ENCODE measurements at places on chromosomes 6 and 20. TPM values are rescaled to one million over a fixed set of nuclear protein-coding genes. Genes with fewer than 3 reads are reported as not detected.
A peak's percentile ranks its signal among the peaks of the same experiment; 100 is the strongest.

Gene TMEM181
- 12.5 TPM for total RNA-seq

Gene PMEPA1
- total RNA-seq, result 97.6 TPM

Gene HUS1B
- 0.17 TPM for total RNA-seq

Gene PPIL6
- total RNA-seq, result 3.5 TPM

Gene LRRN4
- total RNA-seq, result 21.3 TPM

Gene PNPLA1
- not detected for total RNA-seq

Gene GSTA2
- total RNA-seq, result not detected

Gene LGSN
- total RNA-seq, result not detected

Gene FOXA2
- total RNA-seq, result 2.3 TPM

Gene TSPO2
- not detected for total RNA-seq

Gene NKAIN4
- 5.0 TPM for total RNA-seq

GRCh38 chr20:19456595-19457395, 244.4 kb downstream of the SLC24A3 start:
- DNase-seq, result no peak

- DNase-seq, result peak; percentile 5
Measured at GRCh38 chr6:167501831-167502385, 177.0 kb downstream of the TTLL2 start.

GRCh38 chr6:33175436-33176069, 16.7 kb downstream of the COL11A2 start:
- no peak for DNase-seq

- no peak for DNase-seq
Measured at GRCh38 chr20:25686081-25687067, 10.3 kb downstream of the ZNF337 start.

DNA sequence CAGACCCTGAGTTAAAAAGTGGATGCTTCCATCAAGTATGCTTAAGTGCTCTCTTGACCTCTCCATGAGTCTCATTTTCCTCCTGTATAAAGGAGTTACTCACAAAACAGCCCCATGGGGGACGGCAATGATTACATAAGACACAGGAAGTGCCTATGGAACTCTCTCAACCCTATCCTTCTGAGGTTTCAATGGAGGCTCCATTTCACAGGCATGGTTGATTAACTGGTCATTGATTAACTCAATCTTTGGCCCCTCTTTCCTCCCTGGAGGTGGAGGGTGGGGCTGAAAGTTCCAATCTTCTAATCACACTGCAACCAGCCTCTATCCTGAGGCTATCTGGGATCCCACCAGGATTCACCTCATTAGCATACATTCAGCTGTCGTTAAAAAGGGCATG, 29.3 kb downstream of the CST8 start:
- DNase-seq, result peak; percentile 72

GRCh38 chr6:150231525-150231850, 88.6 kb downstream of the PPP1R14C start:
- no peak for DNase-seq

DNA sequence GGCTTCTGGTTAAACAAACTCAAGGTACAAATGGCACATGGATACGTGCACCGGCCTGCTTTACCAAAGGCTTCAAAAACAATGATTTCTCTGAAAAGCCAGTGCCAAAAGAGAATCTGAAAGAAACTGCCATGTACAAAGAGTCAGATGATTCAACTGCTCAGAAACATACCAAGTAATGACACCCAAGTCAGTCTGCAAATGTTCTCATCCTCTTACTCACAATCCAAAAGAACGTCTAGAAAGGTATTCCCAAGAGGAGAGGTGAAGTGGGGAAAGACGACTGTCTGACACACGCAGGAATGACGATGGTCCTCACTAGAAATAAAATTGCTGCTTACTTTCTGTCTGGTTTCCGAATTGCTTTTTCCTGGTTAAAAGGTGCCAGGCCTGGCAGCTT, 52.9 kb downstream of the NFATC2 start:
- no peak for DNase-seq

- DNase-seq, result peak; percentile 37
Measured at GRCh38 chr6:116624036-116624805, 7.9 kb downstream of the RSPH4A start.

DNA sequence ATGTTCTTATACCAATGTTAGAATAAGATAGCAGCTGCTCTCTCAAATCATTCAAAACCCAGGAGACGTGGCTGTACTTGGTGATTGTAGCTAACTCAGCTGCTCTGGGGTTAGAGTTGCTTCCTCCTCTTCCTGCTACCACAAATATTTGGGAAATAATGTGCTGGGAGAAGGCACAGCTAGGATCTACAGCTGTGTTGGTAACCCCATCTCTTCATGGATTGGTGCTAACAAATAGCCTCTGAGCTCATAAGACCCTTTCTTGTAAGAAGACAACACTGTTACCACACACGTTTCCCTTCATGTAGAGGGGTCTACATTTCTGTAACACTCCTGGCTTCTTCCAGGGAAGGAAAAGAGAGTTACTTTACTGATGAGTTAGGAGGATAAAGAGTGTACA, 911.0 kb upstream of the CITED2 start:
- no peak for DNase-seq

DNA sequence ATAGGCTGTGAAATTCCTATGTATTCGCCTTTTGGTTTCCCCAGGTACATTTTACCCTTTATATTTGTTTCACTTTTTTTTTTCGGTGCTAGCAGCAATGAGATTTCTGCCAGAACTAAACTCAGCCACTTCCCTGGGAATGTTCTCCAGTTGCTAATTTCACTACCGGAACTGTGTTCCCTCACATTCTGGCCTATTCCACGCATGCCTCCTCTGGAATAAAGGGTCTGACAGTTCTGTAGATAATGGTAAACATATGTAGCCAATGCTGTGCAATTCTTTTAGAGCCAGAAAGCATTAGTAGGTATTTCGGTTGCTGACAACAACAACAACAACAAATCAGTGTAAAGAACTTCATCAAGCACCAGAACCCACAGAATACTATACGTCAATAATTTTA, 96.1 kb upstream of the TBX18 start:
- no peak for DNase-seq

DNA sequence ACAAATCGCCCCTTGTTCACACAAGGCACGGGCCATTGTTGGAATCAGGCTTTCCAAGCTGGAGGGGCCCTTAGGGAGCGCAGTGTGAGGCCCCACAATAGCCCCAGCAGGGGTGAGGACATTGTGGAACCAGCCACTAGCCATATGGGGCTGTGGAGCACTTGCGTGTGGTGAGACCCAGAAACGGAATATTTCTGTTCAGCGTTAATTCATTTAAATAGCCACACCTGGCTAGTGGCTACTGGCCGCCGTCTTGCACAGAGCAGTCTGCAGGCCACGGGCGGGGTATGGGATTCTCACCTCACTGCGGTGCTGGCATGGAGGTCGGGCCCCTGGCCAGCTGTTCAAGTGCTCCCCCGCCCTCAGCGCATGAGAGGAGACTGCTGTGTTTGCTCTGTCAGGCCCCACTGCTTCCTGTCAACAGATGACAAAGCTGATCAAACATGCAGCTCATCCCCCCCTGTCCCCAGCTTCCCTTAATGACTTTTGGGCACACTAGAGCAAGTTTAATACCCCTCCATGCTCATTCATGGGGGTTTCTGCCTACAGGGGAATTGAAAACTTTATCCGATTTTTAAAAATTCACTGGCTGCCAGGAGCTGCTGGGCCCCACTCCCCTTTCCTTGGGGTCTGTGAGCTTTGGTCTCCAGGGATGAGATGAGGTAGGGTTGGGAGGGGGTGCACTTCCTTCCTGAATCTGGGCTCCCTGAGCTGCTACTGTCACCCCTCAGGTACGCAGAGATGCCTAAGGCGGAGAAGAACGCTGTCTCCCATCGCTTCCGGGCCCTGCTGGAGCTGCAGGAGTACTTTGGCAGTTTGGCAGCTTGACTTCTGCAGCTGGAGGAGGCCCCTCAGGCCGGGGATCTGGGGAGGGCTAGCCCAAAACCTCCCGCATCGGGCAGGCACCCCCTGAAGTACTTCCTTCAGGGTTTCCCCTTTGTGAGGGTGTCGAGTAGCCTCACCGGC, 13.6 kb downstream of the ITPA start:
- peak; percentile 85 for DNase-seq

DNA sequence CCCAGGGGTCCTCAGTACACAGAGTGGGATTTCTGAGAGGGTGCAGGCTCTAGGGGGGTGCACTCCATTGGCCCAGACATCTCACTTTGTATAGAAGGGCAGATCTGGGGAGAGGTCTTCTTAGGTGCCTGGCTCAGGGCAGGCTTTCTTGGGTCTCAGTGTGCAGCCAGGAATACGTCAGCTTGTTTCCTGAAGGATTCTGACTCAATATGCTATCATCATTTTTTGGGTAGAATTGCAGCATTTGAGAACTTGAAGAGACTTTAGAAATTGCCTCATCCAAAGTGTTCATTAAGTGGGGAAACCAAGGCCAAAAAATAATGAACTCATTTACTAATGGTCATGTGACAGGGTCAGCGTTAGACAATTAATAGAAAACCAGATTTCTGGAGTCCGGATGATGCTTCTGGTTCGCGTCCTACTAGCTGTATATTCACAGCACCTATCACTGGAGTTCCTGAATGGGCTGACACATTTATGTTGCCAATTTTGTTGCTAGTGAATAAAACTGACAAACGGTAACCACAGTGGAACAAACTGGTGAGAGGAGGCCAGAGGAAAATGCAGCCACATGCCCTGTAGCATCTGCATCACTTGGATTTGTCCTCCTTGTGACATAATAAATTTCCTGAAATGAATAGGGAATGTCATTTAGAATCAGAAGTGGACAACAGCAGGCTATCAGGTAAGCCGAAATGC, 238.9 kb downstream of the TBC1D7 start:
- no peak for DNase-seq

DNA sequence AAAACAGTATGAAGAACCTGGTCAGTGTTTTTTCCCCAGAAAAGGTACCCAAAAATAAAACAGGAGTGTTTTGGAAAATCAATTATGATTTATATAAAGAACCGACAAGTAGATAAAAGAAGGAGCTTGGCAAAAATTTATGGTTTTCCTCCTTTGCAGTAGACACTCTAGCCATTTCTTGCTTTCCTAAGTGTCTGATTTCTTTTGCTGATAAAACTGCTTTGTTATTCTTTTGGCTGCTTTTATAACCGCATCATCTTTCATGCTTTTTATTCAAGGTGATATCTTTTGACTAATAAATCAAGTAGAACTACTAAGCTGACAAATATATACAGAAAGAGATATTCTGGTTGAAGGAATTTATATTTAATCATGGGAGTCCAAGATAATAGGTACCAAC, 16.6 kb downstream of the ATG5 start:
- peak; percentile 42 for DNase-seq

- DNase-seq, result no peak
Measured at GRCh38 chr6:159038914-159039884, 5.6 kb downstream of the TAGAP start.

- peak; percentile 11 for DNase-seq
Measured at GRCh38 chr20:62449951-62450691, 22.8 kb upstream of the RBBP8NL start.

DNA sequence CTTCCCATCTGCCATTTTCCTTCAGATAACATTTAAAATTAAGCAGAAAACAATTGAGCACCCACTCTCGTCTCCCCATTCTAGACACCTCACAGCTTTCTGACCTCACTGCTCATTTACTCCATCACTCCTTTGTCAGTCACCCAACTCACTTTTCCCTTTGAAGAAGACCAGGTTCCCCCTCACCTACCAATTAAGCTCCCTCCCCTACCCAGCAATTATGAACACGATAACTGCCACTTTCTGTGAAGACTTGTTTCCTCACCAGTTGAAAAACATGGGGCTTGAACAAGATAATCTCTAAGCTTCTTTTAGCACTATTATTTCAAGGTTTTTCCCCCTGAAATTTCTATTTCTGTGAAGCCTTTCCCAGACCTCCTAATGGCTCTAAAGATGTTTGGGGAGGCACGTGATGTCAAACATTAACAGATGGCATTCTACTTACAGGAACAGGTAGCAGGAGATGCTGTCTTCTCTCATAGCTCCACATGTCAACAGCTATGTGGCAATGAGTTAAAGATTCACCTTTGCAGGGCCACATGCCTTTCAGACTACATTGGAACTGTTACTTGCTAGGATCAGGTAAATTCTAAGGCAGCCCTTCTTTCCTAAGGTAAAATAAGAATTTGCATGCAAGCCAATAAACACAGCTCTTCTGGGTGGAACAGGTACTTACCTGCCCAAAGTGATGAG, 24.8 kb upstream of the SLA2 start:
- DNase-seq, result no peak

- no peak for DNase-seq
Measured at GRCh38 chr20:58923117-58923712, 57.8 kb upstream of the NELFCD start.

GRCh38 chr6:131825946-131826345, 18.1 kb downstream of the ENPP1 start:
- no peak for DNase-seq

DNA sequence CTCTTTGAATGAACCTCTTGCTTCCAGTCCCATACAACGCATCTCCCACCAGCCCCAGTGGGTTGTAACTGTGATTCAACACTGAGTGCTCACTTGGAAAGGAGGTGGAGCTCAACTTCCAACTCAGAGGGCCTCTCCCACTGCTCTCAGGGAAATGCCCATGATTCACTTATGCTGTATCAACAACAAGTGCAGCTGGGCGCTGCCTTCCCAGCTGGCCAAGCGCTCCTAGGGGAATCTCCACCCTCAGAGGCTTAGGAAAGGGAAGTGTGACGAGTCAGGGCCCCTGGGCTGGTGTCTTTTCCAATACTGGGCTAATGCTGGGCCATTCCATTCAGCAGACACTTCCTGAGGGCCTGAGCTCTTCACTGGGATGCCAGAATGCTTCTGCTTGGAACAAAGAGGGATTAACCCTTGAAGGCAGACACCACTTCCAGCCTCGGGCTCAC, 8.1 kb upstream of the OCSTAMP start:
- DNase-seq, result peak; percentile 87

DNA sequence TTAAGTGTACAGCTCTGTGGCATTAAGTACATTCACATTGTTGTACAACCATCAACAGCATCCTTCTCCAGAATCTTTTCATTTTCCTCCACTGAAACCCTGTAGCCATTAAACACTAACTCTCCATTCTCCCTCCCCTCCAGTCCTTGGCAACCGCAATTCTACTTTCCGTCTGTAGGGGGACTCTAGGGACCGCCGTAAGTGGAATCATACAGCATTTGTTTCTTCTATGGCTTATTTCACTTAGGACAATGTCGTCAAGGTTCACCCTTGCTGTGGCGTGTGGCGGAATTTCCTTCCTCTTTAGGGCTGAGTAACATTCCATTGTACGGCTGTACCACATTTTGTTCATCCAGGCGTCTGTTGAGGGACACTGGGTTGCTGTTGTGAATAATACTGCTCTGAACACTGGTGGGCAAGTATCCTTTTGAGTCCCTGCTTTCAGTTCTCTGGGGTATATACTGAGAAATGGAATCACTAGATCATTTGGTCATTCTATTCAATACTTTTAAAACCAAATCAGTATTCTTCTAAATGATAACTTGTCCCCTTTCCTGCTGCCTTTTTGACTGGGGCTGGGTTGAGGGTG, 50.7 kb downstream of the PPP1R3G start:
- peak; percentile 37 for DNase-seq

Measured in Caki2 (cell line).